ENCODE measurements at places on chromosomes 4 and X. TPM values are rescaled to one million over a fixed set of nuclear protein-coding genes. Genes with fewer than 3 reads are reported as not detected.

DNA sequence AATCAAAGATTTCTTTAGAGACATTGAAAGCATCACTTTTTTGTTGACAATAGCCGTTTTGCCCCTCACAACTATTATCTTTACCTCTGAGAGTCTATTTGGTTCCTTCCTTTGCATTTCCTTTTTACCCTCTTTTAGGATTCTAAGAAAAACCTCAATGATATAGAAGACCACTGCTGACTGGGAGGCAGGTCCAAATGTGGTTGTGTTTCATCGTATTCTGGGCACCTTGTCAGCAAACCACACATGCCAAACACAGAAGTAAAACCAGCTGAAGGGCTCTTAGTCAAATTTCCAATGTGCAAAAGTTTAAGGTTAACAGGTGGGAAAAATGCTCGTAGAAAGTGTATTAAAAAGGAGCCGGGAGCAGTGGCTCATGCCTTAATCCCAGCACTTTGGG, 5.1 kb upstream of the PRMT9 start:
- H3K27ac ChIP-seq, result no peak overlapping the region
- no peaks in the 10 kb centered on the region for H3K4me1 ChIP-seq
- DNase-seq, result no peak

GRCh38 chr4:3875466-3875865, 109.3 kb downstream of the ADRA2C start:
- H3K36me3 ChIP-seq, result no peaks in the 10 kb centered on the region
- no peak overlapping the region for H3K4me3 ChIP-seq
- H3K27ac ChIP-seq, result no peak overlapping the region
- DNase-seq, result no peak
- peaks cover 96% of the 10 kb centered on the region for H3K27me3 ChIP-seq
- H3K4me1 ChIP-seq, result peaks cover 6% of the 10 kb centered on the region

- DNase-seq, result peak; percentile 18
- no peak overlapping the region for H3K4me3 ChIP-seq
- H3K36me3 ChIP-seq, result no peaks in the 10 kb centered on the region
- no peaks in the 10 kb centered on the region for H3K4me1 ChIP-seq
- H3K27ac ChIP-seq, result peak overlapping the region; percentile 75
Measured at GRCh38 chr4:57043347-57044251, 64.9 kb downstream of the POLR2B start.

GRCh38 chr4:154312246-154312645, 179.4 kb downstream of the DCHS2 start:
- H3K4me1 ChIP-seq, result no peaks in the 10 kb centered on the region
- no peak overlapping the region for H3K4me3 ChIP-seq
- no peaks in the 10 kb centered on the region for H3K36me3 ChIP-seq
- no peak for DNase-seq
- no peak overlapping the region for H3K27ac ChIP-seq

- no peaks in the 10 kb centered on the region for H3K27me3 ChIP-seq
- DNase-seq, result no peak
- H3K36me3 ChIP-seq, result no peaks in the 10 kb centered on the region
- H3K4me1 ChIP-seq, result no peaks in the 10 kb centered on the region
- no peak overlapping the region for H3K27ac ChIP-seq
Measured at GRCh38 chrX:40530509-40530908, 50.3 kb upstream of the ATP6AP2 start.

SPANXD gene
- not detected for total RNA-seq

SULT1B1 gene
- total RNA-seq, result 1.4 TPM

GNL3L gene
- total RNA-seq, result 21.6 TPM

PLS3 gene
- total RNA-seq, result 69.4 TPM

Measured in breast epithelium (tissue), 4 donors.